ENCODE measurements at places on chromosomes 5 and 9. TPM values are rescaled to one million over a fixed set of nuclear protein-coding genes. Genes with fewer than 3 reads are reported as not detected.

DNA sequence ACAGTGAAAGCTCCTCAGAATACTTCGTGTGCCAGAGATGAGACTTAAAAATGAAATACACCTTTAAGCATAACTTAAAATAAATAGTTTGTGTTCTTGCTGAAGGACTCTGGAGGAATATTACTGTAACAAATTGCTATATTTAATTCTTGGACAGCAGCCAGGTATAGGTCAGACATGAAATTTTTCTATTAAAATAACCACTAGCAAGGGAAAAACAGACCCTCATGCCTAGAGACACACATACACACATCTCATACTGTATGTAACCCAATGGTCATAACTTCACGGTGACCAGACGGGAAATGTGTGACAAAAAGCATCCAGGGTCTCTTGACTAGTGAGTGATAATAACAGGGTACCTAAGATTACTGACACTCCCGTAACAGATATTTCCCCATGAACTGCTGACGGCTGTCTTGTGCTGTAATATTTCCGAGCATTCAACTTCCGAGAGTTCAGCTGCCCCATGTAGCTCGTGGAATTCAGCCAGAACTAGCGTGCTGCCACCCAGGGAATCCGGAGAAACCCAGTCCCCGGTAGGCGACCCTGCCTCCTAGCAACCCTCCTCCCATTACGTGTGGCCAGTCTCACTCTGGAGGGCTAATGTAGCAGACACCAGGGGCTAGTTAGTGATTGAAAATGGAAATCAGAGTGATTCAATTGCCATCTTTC lies 2295.1 kb upstream of the WWC1 start:
- H3K4me1 ChIP-seq: no peaks in the 10 kb centered on the region
- H3K4me3 ChIP-seq: no peak overlapping the region

- H3K36me3 ChIP-seq: no peaks in the 10 kb centered on the region
- no peaks in the 10 kb centered on the region for H3K27me3 ChIP-seq
- H3K4me3 ChIP-seq: peak within 1 kb of the TSS; percentile 75
- peak within 1 kb of the TSS; percentile 74 for H3K27ac ChIP-seq
- H3K4me1 ChIP-seq: peaks cover 19% of the 10 kb centered on the region
These were observed at the start of gene DPYSL3 for GRCh38 chr5:147509710-147510651. Gene DPYSL3, minus strand, starts transcription at chr5:147510068. Its CDS starts 210 bp downstream, at chr5:147509858.

- no peak for DNase-seq
- peaks cover 9% of the 10 kb centered on the region for H3K27me3 ChIP-seq
- H3K27ac ChIP-seq: no peak overlapping the region
- H3K36me3 ChIP-seq: no peaks in the 10 kb centered on the region
- H3K4me1 ChIP-seq: peaks cover 8% of the 10 kb centered on the region
- no peak overlapping the region for H3K4me3 ChIP-seq
These were observed 67.4 kb upstream of the RNU6ATAC start for GRCh38 chr9:134231767-134232166.

DNA sequence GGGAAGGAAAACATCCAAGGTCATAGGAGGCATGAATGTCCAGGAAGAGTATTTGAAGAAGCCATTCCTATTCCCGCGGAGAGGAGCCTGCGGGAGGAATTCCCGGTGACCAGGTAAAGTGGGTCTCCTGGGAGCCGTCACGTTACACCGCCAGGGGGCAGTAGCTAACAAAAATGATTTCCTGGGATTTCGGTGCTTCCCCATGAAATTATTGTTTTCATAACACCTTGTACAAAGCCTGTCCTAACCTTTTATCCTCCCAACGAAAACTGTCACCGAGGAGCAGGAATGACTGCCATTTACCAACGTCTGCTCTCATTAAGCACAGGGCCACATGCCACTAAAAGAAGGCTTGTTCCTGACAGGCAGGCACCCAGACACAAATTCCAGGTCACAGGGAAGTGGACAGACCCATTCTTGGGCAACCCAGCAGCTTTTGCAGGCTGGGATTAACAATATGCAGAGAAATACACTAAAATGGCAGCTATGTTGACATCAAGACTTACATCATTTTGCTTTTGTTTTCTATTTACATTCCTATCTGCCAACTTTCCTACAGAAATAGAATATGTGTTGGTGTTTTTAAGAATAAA lies 41.2 kb upstream of the CTSL start:
- no peak overlapping the region for H3K27ac ChIP-seq
- no peak overlapping the region for H3K4me3 ChIP-seq
- H3K4me1 ChIP-seq: peaks cover 17% of the 10 kb centered on the region
- no peaks in the 10 kb centered on the region for H3K36me3 ChIP-seq
- DNase-seq: peak; percentile 92

DNA sequence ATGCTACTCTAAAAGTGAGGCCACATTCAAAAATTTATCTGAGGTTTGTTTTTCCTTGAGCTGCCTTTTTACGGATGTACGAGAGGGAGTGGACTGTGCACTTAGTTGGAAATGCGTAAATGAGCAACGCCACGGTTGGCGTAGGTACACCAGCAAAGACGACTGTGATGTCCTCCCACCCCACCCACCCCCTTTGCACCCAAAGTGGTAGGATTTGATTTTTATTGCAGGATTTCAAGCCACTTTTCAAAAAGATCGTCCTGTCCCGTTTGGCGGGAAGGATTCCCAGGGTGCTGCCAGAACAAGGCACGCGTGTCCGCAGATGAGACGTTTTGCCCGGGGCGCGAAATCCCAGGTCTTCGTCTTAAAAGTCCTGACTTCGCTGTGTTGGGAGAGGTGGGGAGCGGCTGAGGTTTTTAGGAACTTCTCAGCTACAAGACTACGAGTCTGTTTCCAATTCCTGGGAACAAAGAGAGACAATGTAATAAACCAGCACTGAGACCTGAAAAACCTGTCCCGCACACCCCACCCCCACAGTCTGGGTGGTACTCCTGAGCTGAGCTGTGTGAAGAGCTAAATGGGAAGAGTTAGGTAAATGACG lies 1.0 kb upstream of the TLE1 start:
- H3K27me3 ChIP-seq: peaks cover 30% of the 10 kb centered on the region
- DNase-seq: peak; percentile 76
- H3K4me1 ChIP-seq: peaks cover 15% of the 10 kb centered on the region
- peak overlapping the region; percentile 81 for H3K4me3 ChIP-seq
- peak overlapping the region; percentile 26 for H3K27ac ChIP-seq

- H3K4me3 ChIP-seq: no peak overlapping the region
- H3K27ac ChIP-seq: no peak overlapping the region
- H3K36me3 ChIP-seq: no peaks in the 10 kb centered on the region
- no peaks in the 10 kb centered on the region for H3K27me3 ChIP-seq
These were observed 178.9 kb upstream of the TUSC1 start for GRCh38 chr9:25857147-25857546.

- no peaks in the 10 kb centered on the region for H3K27me3 ChIP-seq
- H3K4me1 ChIP-seq: no peaks in the 10 kb centered on the region
- no peak overlapping the region for H3K27ac ChIP-seq
- H3K36me3 ChIP-seq: no peaks in the 10 kb centered on the region
- no peak for DNase-seq
These were observed 369.6 kb downstream of the CYLC2 start for GRCh38 chr9:103364753-103365152.

GRCh38 chr5:51388488-51389287 lies 5.4 kb downstream of the ISL1 start:
- H3K27ac ChIP-seq: no peak overlapping the region
- peak; percentile 64 for DNase-seq
- no peak overlapping the region for H3K4me3 ChIP-seq
- peaks cover 37% of the 10 kb centered on the region for H3K27me3 ChIP-seq
- H3K36me3 ChIP-seq: no peaks in the 10 kb centered on the region

GRCh38 chr5:11998397-11998796 lies 94.2 kb upstream of the CTNND2 start:
- no peaks in the 10 kb centered on the region for H3K4me1 ChIP-seq
- no peaks in the 10 kb centered on the region for H3K27me3 ChIP-seq
- no peak overlapping the region for H3K4me3 ChIP-seq
- no peak for DNase-seq

- H3K4me3 ChIP-seq: peak overlapping the region; percentile 30
- DNase-seq: no peak
These were observed 36.7 kb downstream of the NFIB start for GRCh38 chr9:14277244-14277643.

DNA sequence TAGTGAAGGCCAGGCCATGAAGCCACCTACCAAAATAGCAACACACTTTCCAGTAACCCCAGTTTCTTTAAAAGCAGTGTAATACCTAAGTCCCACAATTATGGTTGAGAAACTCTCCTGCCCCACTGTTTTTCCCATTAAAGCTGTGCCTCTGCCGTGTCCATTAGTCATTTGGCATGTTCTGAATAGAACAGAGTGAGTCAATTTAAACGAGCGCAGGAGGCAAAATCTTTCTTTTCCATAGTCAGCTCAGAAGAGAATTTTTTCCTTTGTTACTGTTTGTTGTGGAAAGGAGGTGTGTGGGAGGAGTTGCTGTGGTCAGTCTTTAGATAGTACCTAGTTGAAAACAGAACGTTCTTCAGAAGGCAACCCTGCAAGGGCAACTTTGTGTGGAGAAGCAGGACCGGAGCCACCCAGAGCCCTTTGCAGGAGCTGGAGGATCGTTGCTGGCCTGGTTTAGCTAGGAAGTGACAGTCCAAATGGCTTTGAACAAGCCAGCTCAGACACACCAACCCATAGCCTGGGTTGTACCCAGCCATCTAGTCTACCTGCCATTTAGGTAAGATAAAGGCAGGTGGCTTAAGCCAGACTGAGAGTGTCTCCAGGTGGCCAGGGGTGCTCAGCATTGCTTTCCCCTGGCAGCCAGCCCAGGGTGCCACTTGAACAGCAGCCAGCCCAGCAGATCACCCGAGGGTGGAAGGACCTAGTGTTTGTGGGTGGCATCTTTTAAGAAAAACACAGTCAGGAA lies 30.4 kb downstream of the GADD45G start:
- no peaks in the 10 kb centered on the region for H3K4me1 ChIP-seq
- DNase-seq: peak; percentile 81
- H3K27me3 ChIP-seq: no peaks in the 10 kb centered on the region
- H3K27ac ChIP-seq: no peak overlapping the region

GRCh38 chr9:18666986-18667772 lies 193.2 kb downstream of the ADAMTSL1 start:
- no peaks in the 10 kb centered on the region for H3K27me3 ChIP-seq
- H3K36me3 ChIP-seq: peaks cover 53% of the 10 kb centered on the region
- no peak for DNase-seq
- H3K4me1 ChIP-seq: peaks cover 26% of the 10 kb centered on the region

DNA sequence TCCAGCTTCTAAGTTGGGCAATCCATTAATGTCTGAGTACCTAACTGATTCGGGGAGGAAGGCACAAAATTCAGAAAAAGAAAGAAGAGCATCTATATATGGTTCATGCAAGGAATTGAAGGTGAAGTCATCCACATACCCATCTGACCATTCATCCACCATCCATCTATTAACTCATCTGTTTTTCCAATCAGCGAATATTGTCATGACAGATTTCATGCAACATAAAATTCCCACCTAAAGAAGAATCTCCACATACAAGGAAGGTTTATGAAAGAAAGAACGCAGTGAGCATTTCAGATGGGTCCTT lies 164.7 kb downstream of the GRIA1 start:
- peaks cover 13% of the 10 kb centered on the region for H3K4me1 ChIP-seq
- H3K27me3 ChIP-seq: no peaks in the 10 kb centered on the region
- no peaks in the 10 kb centered on the region for H3K36me3 ChIP-seq
- no peak for DNase-seq

DNA sequence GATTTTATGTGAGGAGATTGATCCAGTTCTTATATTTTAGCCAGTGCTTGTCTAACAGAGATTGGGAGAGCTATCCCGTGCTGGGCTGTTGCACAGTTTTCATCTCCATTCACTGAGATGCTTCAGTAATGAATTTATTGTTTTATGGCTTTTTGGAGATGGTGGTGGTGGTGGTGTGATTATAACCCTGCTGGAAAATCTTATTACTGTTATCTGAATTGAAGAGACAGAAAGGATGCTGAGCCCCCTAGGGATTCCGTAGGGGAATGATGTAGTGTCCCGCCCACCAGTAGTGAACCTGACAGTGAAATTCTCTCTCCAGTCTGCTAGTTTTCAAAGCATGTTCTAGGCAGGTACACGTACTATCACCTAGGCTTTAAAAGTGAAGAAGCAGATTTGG lies 1.9 kb downstream of the RAI14 start:
- H3K4me3 ChIP-seq: peak overlapping the region; percentile 81
- no peaks in the 10 kb centered on the region for H3K27me3 ChIP-seq
- peaks cover 48% of the 10 kb centered on the region for H3K4me1 ChIP-seq

DNA sequence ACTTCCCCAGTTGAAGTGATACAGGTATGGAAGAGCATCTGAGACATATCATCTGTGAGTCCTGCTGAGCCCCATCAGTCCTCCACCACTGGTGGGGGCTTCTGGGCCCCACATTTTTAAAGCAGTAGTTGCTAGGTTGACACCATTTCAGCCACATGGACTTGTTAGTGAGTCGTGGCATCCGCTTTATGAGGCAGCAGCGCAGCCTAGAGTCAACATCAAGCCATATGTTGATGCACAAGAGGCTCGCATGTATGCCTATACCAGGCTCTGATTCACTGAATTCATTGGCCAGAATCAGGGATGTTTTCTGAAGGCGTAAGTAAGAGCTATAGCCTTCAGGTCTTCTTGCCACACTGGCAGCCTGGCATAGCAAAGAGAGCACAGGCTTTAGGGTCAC lies 26.8 kb downstream of the ZNF346 start:
- H3K27me3 ChIP-seq: no peaks in the 10 kb centered on the region
- no peak for DNase-seq
- H3K4me1 ChIP-seq: no peaks in the 10 kb centered on the region
- no peak overlapping the region for H3K27ac ChIP-seq

- DNase-seq: peak; percentile 55
- H3K27ac ChIP-seq: peak overlapping the region; percentile 27
- peaks cover 19% of the 10 kb centered on the region for H3K36me3 ChIP-seq
- peaks cover 25% of the 10 kb centered on the region for H3K4me1 ChIP-seq
These were observed 4.5 kb downstream of the NFIB start for GRCh38 chr9:14309403-14309802.

DNA sequence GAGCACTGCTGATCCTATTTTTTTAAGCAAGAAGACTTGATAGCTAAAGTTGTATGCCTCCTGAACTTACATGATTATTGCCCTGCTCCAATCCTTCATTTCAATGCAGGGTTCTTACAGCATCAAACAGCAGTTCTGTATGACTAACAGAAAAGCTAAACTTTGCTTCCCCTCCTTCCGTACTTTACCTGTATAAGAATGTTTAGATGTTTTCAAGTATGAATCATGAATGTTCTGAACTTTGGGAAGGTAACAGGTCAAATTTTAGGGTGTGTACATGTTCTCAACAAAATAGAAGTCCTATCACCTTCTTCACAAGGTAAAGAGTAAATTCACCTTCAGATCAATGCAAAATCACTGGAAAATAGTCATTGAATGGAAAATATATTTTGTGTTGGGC lies 972.6 kb upstream of the SEMA6A start:
- no peaks in the 10 kb centered on the region for H3K36me3 ChIP-seq
- H3K27ac ChIP-seq: no peak overlapping the region
- H3K27me3 ChIP-seq: no peaks in the 10 kb centered on the region
- no peak for DNase-seq

- peaks cover 6% of the 10 kb centered on the region for H3K4me1 ChIP-seq
- no peak for DNase-seq
- H3K36me3 ChIP-seq: no peaks in the 10 kb centered on the region
These were observed 15.7 kb downstream of the TMEM171 start for GRCh38 chr5:73136055-73136562.

- no peaks in the 10 kb centered on the region for H3K4me1 ChIP-seq
- DNase-seq: no peak
- no peak overlapping the region for H3K4me3 ChIP-seq
- peaks cover 4% of the 10 kb centered on the region for H3K27me3 ChIP-seq
These were observed 10.4 kb upstream of the TRIM14 start for GRCh38 chr9:98129451-98129881.

Gene SEMA6A
- total RNA-seq: under 0.01 TPM

Gene SLCO6A1
- total RNA-seq: not detected

All from osteoblast (primary cell).